ENCODE measurements at places on chromosomes 7 and 10.

DNA sequence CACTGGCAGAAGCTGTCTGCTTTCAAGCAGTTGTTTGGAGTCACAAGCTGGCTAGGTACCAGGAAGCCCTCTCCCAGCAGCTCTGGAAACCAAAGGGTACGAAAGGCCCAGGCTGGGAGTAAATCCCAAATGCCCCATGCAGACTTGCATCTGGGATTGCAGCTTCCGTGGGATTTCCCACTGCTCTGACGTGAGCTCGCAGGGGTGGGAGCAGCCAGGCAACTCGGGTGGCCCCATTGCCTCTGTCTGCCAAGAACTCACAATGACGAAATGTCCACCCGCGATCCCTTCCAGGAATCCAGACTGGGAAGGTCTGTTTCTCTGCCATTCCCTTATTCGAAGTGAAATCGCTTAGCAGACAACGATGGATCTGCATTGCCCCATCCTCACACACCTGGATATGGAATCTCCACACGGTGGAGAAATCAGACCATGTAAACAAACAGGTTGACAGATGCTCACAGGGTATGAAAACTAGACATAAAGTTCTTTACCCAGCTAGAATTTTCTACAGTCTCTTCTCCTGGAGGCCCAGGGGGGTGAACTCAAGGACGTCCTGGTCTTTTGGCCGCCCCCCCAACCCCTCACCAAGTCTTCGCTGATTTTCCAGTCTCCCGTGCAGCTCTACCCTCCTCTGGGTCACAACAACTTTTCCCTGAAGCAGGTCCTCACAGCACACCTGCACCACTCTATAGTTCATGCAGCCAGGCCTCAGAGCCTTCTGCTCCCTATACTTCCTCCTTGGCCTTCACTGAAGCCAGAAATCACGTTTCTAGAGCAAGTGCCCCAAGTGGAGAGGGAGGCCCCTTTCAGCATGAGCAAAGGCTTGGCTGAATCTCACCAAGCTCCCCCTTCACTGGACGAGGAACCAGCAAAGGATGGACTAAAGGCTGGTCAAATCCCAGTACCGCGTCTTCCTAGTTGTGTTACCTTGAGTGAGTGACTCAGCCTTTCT lies 20.0 kb downstream of the SH3PXD2A start:
- no peak for DNase-seq

DNA sequence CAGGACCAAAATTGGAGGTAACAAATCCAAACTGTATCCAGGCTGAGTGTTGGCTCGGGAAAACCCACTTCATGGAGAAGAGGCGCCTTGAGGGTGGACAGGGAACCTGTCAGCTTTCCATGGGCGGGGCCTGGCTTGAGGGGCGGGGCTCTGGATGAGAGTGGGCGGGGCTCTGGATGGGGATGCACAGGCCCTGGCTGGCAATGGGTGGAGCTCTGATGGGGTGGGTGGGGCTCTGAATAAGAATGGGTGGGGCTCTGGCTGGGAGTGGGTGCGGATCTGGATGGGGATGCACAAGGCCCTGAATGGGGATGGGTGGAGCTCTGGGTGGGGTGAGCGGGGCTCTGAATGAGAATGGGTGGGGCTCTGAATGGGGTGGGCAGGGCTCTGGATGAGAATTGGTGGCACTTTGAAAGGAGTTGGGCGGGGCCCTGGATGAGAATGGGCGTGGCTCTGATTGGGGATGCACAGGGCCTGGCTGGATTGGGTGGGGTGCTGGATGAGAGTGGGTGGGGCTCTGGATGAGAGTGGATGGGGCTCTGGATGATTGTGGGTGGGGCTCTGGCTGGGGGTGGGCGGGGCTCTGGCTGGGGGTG lies 96.6 kb upstream of the NPTX2 start:
- DNase-seq: no peak

DNA sequence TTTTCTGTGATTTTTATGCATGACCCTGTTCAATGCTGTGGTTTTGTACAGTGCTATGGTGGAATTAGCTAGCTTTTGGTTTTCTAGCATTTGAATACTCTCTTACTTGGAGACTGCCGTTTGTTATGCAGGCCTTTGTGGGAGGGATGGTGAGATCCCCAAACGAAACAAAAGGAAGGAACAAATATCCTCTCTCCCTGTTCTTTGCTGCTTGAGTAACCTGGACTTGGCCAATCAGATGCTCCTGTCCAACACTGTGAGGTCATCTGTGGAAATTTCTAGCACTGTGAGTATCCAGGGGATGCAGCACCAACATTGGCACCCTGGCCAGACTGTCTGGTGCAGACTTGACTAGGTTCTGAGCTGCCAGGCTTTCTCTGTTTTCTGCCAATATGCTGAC lies 314.4 kb downstream of the ANKRD30A start:
- DNase-seq: no peak

DNA sequence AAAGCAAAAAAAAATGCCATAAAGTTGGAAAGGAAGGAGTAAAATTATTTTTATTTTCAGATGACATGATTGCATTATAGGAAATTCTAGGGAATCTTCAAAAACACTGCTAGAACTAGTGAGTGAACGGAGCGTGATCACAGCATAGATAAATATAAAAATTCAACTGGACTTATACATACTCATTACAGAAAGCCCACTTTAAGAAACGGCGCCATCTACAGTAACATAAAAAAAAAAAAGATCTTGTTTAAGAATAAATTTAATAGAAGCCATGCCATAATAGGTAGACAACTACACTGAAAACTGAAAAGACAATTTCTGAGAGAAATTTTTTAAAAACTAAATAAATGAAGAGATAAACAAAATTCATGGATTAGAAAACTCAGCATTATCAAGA lies 623.1 kb upstream of the MGMT start:
- no peak for DNase-seq

DNA sequence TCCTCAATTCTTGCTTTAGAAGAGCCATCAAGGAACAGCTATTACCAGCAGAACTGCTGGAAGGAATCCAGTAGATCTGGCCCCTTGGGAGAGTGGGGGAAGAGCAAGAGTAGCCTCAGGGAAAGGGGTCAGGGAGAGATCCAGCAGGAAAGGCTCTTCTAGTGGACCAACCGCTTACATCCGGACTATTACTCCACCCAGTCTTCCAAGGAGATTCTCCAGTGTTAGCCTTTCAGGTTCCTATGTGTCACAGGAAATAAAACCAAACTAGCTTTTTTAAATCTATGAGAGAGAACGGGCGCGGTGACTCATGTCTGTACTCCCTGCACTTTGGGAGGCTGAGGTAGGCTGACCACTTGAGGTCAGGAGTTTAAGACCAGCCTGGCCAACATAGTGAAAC lies 34.3 kb downstream of the TET1 start:
- DNase-seq: no peak

DNA sequence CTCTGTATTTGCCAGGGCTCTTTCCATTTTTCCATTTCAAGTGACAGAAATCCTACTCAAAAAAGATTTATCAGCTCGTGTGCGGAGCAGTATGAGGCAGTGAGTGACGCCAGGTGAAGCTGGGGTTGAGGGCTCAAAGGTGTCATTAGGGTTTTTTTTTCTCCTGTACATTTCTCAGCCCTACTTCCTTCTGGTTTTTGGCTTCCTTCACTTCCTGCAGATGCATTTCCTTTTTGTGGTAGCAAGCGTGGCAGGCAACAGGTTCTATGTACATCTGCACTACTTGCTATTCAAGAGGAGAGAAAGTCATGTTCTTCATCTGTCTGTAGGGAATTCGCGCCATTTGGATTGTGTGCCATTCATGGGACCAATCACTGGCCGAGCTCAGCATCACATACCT lies 52.8 kb upstream of the AOAH start:
- no peak for DNase-seq

DNA sequence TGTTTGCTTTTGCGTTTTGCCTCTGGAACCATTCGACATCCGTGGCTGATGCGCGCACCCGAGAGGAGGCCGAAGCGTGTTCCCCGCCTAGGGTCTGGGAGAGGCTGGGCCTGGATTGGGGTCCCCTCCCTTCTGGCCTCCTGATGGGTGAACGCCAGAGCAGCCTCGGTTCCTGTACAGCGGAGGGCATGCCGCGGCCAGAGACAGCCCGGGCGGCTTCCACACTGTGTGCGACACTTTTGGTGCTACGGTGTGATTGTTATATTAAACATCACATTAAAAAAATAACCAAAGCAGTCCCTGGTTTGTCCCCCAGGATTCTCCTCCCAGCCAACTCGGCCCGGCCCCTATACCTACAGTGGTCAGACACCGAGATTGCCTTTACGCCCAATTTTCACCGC lies 3.7 kb upstream of the HOXA7 start:
- no peak for DNase-seq

DNA sequence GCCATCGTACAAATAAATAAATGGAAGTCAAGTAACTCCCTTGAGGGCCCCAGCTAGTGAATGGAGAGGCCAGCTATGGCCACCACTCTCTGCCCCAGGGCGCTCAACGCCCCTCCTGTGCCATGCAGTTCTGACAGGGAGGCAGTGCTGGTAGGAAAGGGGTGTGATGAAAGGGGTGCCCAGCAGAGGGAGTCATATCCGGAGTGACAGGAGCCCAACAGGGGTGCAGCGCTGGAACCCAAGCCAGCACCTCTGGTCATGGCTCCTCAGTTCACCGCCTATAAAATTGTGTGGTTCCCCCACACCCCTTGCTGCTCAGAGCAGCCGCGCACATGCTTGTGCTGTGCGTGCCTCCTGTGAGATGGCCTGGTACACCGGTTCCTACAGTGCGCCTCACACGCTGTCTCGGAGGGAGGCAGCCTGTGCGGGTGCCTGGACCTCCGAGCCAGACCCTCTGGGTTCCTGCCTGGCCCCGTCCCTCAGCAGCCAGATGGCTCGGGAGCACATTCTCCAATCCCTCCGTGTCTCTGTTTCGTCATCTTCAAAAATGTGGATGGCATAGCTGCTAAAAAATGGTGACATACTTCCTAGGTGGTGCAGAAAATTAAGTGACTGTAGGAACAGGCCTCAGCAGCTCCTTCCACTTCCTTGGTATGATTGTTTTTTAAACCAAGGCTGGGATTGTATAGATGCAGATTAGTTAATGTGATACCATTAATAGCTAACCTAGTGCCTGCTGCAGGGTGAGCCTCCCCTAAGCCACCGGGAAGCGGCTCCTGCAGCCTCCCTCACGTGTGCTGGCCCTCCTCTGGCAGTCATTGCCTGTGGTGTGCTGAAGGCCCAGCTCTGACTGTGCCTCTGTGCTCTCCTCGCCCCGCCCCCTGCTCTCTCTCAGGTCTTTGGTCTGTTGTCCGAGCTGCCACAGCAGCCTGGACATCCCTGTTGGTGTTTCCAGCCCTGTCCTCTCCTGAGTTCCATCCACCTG lies 125.8 kb downstream of the EGFR start:
- no peak for DNase-seq

DNA sequence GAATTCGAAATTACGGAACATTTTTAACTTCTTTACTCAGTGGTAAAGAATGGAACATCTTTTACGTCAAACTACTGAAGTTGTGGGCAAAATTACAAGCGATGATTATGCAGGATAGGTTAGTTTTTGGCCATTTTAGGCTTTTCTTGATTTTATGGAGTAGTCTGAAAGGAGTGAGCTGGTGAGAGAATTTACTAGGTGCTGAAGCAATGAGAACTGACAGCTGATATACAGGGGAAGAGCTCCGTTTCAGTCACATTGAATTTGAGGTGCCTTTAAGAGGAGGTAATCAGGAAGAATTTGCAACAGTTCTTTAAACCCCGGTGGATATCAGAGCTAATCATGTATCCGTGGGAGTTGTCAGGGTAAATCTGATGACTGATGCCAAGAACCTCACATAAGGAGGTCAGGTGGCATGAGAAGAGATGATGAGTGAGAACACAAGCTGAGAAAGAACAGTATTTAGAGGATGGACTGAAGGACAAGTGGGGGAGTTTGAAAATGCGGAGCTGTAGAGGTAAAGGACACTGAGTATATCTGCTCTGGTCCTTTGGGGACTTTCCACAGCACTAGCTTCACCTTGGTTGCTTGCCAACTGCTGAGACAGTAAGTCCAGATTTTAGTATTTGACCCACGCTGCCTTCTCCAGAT lies 104.3 kb downstream of the AHR start:
- no peak for DNase-seq

- no peak for DNase-seq
These were observed 114.5 kb downstream of the SEMA3E start for GRCh38 chr7:83534488-83534887.

DNA sequence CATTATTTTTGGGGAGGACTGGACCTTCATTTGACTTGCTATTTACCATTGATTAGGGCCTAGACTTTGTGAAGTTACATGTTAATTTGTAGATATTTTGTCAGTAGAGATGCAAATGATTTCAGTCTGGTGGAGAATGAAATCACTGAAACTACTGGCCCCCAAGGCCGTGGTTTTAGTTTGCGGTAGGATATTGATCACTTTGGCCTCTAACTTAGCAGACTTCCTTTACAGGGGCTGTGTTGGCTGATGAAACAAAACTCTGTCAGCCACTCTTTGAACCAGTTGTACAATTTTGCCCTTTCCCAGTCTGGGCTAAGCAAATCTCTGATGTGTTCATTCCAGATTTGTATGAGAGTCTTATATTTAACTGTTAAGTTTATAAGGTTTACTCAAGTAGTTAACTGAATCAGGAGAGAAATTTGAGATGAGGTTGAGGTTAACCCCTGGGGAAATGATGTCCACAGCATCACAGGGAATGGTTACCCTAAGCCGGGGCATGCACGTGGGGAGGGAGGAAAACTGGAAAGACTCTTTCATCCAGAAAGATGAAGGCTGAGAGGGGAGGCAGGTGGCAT lies 105.7 kb upstream of the INSIG1 start:
- DNase-seq: no peak

- DNase-seq: no peak
These were observed 11.5 kb downstream of the AKR1B1 start for GRCh38 chr7:134447383-134447782.

GRCh38 chr7:44505595-44505994 lies 15.1 kb upstream of the NUDCD3 start:
- DNase-seq: peak; percentile 51

DNA sequence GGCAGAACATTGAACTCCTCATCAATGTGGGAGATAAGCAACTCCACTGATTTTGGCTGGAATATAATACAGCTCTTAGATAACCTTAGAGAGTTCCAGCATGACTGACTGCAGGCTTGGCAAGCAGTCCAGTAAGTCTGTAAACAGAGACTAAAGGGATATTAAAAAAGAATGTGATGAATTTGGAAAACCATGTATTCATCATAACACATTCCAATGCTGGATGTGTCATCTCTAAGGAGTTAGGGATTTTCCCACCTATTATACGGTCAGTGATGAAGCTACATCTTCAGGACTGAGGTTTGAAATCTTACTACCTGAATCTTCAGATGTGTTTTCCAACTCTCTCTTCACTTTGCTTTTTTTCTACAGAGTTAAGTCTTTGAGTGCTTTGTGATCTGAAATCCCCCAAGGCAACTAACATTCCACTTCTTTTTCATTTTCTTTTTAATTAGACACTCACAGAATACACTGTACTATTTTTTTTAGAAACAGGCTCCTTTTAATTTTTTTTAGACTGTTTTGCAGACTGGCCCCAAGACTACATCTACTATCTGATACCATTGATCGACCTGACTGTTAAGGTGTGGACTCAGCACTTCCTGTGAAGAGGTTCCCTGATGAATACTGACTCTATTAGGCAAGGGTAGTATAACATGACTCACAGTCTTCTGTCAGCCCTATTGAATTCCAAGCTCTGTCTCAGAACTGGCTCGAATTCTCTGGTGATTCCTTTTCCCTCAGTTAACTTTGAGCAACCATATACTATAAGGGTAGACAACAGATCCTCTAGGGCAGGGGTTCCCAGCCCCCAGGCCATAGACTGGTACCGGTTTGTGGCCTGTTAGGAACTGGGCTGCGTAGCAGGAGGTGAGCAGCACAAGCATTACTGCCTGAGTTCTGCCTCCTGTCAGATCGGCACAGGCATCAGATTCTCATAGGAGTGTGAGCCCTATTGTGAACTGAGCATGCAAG lies 678.2 kb downstream of the GRM8 start:
- no peak for DNase-seq

Data from T-helper 2 cell (primary cell).